ENCODE measurements at places on chromosomes 6 and 20.

DNA sequence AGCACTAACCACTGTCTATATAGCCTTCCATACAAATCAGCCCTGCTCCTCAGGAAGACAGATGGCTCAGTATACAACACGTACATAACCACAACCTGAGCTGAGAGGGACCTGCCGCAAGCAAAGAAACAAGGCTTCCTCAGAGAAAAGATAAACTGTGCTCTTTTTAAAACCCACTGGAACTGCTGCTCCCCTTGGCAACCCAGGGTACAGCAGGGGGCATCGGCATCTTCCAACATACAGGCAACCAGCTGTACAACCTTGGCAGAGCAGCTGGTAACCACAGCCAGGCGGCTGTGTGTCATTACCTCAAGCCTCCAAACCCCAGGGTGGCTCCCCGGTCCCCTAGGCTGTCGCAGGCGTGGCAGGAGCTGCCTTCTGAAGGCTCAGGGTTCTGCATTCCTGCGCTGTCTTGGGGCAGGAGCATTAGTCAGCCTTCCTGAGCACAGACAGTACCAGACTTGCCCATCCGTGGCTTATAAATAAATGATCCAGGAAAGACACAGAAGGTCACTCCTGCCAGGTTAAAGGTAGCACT, 249.5 kb downstream of the ADGRG6 start:
- peak; percentile 60 for DNase-seq

- DNase-seq, result no peak
Observed at GRCh38 chr6:21193790-21194475, 399.6 kb upstream of the SOX4 start.

DNA sequence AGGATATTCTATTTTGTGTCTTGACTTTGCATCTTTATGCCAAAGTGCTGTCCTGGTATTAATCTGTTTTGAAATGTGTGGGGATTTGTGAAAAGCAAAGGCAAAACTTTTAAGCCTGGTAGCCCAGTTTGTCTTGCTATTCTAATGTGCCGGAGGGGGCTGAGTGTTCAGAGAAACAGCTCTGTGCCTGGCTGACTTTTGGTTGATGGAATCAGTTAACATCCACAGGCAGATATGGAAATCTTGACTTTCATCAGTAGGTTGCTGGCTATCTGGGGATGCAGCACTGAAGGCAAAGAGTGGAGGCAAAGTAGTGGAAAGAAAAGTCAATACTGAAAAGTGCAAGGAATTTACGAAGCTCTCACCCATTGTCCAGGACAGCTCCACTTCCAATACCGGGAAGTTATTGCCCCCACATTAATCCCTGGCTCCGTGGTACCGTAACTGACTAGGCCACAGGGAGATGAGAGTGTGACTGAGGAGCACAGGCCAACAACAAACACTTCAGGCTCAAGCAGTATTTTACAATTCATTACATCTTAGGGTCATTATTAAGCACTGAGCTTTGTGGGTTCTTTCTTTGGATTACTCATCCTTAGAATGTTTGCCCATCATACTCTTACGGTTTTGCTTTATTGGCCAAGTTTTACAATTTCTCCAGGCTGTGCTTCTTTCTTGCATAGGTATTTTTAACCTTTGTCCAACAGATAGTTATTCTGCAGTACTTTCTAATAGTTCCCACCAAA, 164.6 kb downstream of the MTFR2 start:
- no peak for DNase-seq

GRCh38 chr6:14509120-14509519, 391.5 kb downstream of the CD83 start:
- no peak for DNase-seq

- no peak for DNase-seq
Observed at GRCh38 chr6:136600818-136601217, 50.6 kb upstream of the MAP7 start.

DNA sequence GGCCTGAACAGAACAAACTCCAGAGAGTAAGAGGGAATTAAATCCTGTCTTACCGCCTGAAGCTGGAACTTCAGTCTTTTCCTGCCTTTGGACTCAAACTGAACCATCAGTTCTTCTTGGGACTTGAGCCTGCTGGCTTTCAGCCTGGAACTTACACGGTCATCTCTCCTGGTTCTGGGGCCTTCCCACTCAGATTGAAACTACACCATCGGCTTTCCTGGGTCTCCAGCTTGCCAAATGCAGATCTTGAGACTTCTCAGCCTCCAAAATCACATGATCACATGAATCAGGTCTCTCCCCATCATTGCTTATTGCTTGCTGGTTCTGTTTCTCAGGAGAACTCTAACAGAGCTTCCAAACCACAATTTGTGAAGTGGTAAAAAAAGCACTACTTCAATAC, 276.3 kb downstream of the KIF16B start:
- DNase-seq, result peak; percentile 45

GRCh38 chr6:4518506-4518905, 257.7 kb upstream of the CDYL start:
- DNase-seq, result no peak

GRCh38 chr6:10659699-10660348, 34.6 kb downstream of the C6orf52 start:
- DNase-seq, result no peak

GRCh38 chr20:39358052-39358451, 395.9 kb downstream of the DHX35 start:
- no peak for DNase-seq

DNA sequence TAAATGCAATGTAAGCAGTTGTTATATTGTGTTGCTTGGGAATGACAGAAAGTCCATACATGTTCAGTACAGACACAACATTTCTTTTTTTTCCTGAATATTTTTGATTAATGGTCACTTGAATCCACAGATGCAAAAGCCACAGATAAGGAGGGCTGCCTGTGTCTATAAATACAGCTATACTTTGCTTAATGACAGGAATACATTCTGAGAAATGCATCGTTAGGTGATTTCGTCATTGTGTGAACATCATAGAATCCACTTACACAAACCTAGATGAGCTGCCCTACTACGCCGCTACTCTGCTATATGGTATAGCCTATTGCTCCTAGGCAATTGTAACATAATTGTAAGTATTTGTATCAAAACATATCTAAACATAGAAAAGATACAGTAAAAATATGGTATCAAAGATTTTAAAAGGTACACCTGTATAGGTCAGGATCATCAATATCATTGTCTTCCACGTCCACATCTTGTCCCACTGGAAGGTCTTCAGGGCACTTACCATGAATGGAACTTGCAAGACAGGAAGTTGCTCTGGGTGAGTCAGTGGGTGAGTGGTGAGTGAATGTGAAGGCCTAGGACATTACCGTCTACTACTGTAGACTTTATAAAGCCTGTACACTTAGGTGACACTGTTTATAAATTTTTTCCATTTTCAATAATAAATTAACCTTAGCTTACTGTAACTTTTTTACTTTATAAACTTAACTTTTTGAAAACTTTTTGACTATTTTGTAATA, 27.9 kb upstream of the POPDC3 start:
- DNase-seq, result no peak

DNA sequence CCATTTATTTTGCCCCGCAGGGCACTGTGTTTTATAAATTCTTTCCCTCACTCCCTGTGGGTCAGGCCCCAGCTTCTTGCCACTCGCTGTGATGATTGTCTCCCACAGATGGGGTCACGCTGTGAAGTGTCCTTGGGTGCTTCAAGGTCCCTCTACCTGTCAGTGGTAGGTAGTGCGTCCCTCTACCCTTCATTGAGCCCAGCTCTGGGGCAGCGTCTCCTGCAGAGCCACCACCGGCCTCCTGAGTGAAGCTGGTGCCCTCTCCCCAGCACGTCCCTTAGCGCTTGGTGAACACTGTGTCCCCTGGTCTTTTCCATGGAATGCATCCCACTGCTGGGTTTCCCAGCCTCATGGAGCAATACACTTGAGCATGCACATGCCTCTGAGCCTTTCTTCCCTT, 108.2 kb downstream of the NRN1 start:
- no peak for DNase-seq

- DNase-seq, result no peak
Observed at GRCh38 chr20:24378661-24379483, 90.6 kb upstream of the SYNDIG1 start.
